ENCODE measurements at places on chromosomes 11 and 22.

GRCh38 chr11:97123237-97123636 is 733.4 kb downstream of the JRKL start:
- no peak for DNase-seq

DNA sequence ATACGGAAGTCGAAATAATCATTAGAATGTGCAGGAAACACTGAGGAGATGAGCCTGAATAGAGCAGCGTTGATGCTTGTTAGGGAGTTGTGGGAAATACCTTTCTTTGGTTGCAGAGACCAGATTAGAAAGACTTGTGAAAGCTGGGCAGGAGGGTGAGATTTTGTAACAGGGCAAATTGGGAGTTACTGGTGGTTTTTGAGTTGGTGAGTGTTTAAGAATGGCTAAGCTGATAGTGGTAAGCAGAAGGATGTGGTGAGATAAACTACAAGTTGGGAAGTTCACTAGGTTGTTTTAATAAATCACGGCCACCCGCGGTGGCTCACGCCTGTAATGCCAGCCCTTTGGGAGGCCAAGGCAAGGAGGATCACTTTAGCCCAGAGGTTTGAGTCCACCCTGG is 34.4 kb downstream of the MCAM start:
- no peak for DNase-seq

DNA sequence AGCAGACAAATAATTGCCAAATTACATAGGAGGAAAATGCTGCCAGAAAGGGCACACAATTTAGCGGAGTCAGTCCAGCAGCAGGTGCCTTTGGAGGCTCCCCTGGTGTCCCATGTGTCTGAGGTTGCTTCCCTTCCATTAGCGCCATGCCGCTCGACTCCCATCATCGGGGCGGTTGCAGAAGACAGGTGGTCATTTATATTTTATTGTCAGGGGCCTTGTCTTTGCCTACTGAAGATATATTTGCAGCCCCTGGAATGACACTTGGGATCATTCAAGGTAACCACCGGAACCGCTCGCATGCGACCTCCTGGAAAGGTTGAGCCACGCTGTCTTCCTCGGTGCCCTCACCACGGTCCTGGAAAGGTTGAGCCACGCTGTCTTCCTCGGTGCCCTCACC is 298.3 kb downstream of the TBC1D22A start:
- no peak for DNase-seq

DNA sequence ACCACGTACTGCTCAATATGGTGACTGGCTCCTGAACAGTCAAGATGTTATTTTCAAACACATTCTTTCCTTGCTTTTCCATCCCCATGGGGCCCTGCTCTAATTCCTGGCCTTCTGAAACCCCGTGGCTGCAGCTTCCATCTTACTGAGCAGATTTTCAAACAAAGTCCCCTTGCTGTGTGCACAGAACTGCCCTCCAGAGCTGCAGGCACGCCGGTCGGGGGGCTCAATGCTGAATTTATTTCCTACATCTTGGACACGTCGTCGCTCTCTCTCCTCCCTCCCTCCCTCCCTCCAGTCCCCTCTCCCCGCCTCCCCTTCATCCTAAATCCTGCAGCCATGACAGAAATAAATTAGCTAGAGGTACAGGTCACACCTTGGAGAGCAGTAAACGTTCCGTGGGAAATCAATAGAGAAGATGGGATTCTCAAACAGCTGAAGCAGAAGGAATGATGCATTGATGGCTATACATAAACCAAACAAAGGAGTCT is 243.1 kb upstream of the BLID start:
- no peak for DNase-seq

GRCh38 chr22:45013138-45013537 is 3.3 kb upstream of the PHF21B start:
- DNase-seq, result no peak

GRCh38 chr22:42773167-42773566 is 52.5 kb upstream of the A4GALT start:
- no peak for DNase-seq

DNA sequence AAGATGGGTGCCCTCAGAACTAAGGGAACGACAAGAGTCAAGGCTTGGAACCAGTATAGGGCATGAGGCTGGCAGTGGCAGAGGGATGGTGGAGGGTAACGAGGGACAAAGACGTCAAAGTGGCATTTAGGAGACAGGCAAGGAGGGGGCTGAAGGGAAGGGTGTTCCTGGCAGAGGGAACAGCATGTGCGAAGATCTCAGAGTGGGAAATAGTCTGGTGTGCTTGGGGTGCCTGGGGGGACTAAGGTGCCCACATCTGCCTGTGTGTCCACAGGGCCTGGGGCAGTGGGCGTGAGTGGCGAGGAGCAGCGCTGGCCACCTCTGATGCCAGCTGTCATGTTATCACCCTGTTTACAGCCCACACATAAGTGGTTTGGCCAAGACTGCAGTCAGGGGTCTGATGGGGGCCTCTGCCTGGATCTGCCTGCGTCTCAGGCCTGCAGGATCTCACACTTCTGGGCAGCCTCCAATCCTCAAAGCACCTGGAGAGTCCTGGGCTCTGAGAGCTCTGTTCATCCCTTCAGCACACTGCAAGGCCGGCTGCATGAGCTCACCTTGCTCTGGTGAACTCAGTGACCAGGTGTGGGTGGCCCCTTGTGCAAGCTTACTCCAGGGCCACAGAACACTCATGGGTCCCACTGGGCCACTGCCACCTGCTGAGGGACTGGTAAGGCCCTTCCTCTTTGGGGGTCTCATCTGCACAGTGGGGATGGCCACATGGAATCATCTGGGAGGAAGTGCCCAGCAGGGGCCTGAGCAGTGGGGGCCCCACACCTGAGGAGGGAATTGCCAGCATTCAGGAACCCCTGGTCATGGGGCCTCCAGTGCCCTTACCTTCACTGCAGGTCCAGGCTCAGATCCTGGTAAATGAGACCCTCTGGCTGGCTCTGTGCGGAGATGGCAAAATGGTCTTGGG is 89.7 kb upstream of the SHISAL1 start:
- no peak for DNase-seq

GRCh38 chr11:59973097-59973496 is 9.3 kb downstream of the OOSP4A start:
- DNase-seq, result no peak

- no peak for DNase-seq
Observed at GRCh38 chr11:86171627-86172026, 72.9 kb upstream of the EED start.

GRCh38 chr11:119006656-119007055 is 8.7 kb downstream of the CENATAC start:
- DNase-seq, result no peak

DNA sequence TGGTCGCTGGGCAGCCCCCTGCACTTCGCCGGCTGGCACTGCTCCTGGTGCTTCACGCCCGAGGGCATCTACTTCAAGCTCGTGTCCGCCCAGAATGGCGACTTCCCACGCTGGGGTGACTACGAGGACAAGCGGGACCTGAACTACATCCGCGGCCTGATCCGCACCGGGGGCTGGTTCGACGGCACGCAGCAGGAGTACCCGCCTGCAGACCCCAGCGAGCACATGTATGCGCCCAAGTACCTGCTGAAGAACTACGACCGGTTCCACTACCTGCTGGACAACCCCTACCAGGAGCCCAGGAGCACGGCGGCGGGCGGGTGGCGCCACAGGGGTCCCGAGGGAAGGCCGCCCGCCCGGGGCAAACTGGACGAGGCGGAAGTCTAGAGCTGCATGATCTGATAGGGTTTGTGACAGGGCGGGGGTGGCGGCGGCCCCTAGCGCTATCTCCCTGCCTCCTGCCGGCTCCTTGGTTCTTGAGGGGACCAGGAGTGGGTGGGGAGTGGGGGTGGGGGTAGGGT is 13.5 kb upstream of the MIEF1 start:
- no peak for DNase-seq

DNA sequence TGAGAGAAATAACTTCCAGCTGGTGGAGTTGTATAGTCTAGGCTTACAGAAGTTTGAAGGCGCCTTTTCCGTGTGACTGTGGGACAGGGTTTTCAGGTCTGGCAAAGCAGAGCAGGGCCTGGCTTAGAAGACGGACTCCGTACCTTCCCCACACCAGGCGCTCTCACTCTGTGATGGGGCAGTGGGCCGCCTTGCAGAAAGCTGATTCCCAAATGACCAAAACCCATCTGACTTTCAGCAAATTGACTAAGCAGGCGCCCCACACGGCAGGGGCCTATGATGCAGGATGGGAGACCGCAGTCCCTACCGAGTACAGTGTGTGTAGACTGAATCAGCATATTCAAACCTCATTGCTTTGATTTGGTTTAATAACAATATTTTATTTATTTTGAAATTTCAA is 85.8 kb upstream of the TMEM45B start:
- DNase-seq, result no peak

DNA sequence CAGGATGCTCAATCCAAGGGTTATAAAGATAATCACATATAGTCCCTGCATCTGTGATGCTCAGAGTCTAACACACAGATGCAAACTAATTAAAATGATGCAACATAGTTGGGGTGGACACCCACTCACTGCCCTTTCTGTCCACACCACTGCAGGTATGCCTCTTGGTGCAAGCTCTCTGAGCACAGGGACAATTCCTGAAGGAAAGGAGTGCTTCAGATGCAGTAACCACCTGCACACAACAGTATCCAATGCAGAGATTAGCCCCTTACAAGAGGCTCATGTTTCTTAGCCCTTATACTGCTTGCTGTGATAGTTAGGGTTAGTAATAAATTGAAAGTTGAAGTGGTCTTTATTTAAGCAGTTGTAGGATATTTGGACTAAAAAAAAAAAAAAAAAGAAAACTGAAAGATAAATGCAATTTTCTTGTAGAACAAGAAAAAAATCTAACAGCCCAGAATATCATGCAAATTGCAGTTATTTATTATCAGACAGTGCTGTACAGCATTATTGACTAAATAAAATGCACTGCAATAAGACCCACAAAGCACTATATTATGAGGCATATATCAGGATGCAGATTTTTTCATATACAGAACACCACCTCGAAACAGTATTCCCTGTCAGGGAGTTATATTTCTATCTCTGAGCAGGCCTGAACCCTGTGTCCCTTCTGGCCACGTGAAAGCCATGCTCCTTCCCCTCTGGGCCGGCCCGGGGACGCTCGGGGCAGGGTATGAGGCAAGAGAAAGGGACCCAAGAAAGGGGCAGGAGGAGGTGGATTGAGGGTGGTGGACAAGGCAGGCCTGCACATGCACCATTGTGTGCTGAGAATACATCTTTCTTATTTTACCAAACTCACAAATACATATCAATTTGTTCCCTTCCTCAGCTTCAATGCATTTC is 260.2 kb downstream of the OPCML start:
- DNase-seq, result no peak

- DNase-seq, result no peak
Observed at GRCh38 chr11:109892321-109892794, 200.8 kb upstream of the ZC3H12C start.

DNA sequence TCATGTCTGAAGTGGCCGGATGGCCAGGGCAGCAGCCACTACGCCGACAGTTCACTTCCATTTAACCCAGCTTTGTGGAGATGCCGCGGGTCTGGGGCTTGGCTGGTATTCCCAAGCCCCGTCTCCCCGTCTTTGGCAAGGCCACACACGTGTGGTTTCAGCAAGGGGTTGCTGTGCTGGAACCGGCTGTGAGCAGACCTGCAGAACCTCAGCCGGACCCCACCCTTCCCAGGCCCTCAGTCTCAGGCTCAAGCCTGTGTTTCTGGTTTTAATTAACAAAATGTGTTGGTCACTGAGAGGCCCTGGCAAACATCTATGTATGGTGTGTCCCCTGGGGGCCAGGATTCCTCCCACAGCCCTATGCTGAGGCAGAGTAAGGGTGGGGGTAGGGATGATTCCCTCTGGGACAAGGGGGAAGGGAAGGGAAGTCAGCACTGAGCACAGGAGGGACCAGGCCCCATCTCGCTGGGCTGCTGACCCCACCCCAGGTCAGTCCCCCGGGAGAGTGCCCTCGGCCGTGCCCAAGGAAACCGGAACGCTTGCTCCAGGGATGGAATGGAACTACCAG is 9.3 kb downstream of the OSBPL5 start:
- no peak for DNase-seq

- DNase-seq, result no peak
Observed at GRCh38 chr11:78450866-78451265, 33.2 kb upstream of the GAB2 start.

- DNase-seq, result no peak
Observed at GRCh38 chr22:28600546-28601143, 79.0 kb downstream of the TTC28 start.

- DNase-seq, result no peak
Observed at GRCh38 chr11:75570559-75571139, 8.6 kb downstream of the SERPINH1 start.

GRCh38 chr22:17119481-17120202 is 1.5 kb downstream of the TMEM121B start:
- no peak for DNase-seq

GRCh38 chr11:95443386-95443785 is 212.4 kb upstream of the SESN3 start:
- DNase-seq, result no peak

GRCh38 chr11:105226091-105226490 is 86.5 kb upstream of the CARD18 start:
- DNase-seq, result no peak

DNA sequence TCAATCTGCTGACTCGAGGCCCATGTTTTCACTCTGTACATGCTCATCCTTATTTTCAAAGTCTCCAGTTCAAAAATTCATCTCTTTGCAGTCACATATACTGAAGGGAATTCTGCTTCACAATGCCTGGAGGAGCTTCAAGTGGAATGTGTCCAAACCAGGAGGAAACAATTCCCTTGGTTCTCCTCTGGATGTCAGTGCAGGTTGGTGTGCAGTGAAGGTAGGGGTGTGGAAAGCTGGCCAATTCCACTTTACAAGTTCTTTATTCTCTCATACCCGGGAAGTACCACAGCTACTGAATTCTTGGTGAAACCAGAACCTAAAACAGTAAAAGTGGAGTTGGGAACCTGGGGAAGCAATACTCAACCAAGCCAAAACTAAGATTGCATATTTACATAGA is 57.3 kb downstream of the BDNF start:
- DNase-seq, result no peak

GRCh38 chr11:1339066-1339675 is 29.7 kb upstream of the TOLLIP start:
- DNase-seq, result no peak

GRCh38 chr11:105033781-105034180 is 1.2 kb downstream of the CASP1 start:
- DNase-seq, result no peak

- DNase-seq, result no peak
Observed at GRCh38 chr11:2651054-2651617, 48.7 kb downstream of the KCNQ1OT1 start.

GRCh38 chr11:2686360-2687222 is 13.2 kb downstream of the KCNQ1OT1 start:
- DNase-seq, result no peak

All from smooth muscle cell of the brain vasculature (primary cell).